ENCODE measurements at places on chromosomes 4 and X. TPM values are rescaled to one million over a fixed set of nuclear protein-coding genes. Genes with fewer than 3 reads are reported as not detected.

CTAG1A gene
- not detected for total RNA-seq

TSPAN6 gene
- total RNA-seq: 7.2 TPM

PDGFRA gene
- 0.15 TPM for total RNA-seq

AKAP14 gene
- total RNA-seq: 0.28 TPM

All from Panc1 (cell line).